Non-pigmented ciliary epithelial cell (primary cell): ENCODE measurements at places on chromosomes 7 and 10.

DNA sequence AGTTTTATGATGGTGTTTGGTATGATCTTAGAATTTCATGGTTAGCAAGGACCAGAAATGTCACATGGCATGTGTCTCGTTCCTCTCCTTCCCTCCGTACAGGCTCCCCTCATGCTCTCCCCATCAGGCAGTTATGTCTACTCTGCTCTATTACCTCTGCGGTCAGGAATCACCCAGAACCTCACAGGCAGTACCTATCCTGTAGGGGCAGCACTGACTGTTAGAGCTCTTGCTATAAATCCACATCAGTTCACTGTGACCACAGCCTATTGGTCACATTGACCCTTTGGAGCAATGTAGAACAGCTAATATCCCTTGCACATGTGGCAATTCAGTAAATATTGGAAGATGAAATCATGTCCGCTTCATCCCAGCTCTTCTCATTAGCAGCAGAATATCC lies 151.8 kb downstream of the WNT2 start:
- DNase-seq, result no peak

DNA sequence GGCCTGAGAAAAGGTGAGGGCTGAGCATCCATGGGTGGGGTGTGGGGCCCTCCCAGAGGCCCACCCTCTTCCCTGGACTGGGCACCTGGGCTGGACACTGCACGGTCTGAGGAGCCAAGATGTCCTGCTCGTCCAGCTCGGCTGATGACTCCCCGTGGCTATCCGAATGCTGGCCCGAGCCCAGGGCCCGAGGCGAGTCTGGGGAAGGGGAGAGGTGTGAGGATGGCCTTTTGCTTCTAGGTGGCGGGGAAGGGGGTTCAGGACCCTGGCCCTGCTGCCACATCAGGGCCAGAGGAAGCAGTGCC lies 7.1 kb downstream of the NACAD start:
- no peak for DNase-seq

GRCh38 chr7:104983076-104983577 lies 30.9 kb upstream of the KMT2E start:
- no peak for DNase-seq

GRCh38 chr10:70738761-70739121 lies 46.4 kb downstream of the TBATA start:
- DNase-seq, result no peak

GRCh38 chr10:32139223-32140073 lies 83.2 kb upstream of the KIF5B start:
- peak; percentile 85 for DNase-seq

GRCh38 chr10:100025576-100025975 lies 15.8 kb upstream of the DNMBP start:
- no peak for DNase-seq

DNA sequence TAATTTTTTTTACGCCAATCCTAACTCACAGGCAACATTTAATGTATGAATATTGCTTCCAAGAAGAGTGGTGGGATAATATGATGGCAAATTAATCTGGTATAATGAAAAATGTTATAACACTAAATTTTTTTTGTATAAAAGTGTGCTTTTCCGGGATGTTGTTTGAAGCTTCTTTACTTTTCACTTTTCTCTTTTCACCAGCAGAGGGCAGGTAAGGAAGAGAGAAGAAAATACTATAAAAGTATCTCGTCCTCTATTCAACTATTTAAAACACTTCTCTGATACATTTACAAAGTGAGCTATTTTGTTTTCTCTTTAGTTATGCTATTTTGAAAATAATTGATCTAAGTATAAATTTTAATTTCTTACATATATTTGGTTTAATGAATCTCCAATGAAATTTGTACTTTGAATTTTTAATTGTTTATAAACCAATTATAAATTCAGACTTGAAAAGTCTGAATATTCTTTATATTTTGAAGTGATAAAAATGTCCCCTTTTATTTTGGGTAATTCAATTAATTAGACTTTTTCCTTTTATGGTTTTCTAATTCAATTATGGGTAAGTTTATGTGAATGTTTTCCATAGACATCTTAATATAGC lies 20.7 kb upstream of the CFTR start:
- DNase-seq, result no peak

GRCh38 chr10:24708081-24708480 lies 15.6 kb downstream of the ARHGAP21 start:
- DNase-seq, result no peak

GRCh38 chr10:4763960-4764428 lies 62.0 kb upstream of the AKR1E2 start:
- DNase-seq, result no peak

GRCh38 chr10:96721207-96721572 lies 876 bp upstream of the PIK3AP1 start:
- DNase-seq, result no peak

- no peak for DNase-seq
Measured at GRCh38 chr10:124478515-124478914, 16.9 kb downstream of the LHPP start.

DNA sequence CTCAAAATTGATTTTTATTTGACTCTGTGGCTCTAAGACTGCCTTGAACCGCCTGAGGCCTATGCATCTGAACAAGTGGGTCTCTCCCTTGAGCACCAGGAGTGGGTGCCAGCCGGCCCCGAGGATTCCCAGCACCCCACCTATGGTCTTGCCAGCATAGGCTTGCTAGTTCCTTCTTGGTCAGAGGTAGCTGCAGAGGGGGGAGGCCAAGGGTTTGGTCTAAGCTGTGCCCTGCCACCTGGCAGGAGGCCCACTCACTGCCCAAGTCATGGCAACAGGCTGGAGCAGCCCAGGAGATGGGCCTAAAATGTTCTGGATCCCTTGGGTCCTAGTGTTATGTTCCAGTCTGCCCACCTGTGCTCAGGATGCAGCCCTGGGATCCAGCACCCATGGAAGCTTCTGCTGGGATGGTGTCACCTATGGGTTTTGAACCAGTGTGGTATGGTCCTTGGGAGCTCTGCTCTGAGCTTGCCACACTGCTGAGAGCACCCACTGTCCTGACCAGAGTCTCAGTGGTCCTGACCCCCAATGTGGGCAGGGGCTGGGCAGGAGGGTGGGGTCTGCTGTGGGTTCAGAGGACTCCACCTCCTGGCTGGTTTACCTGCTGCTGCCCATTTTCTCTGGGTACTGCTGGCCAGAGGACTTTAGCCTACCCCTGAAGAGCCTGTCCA lies 12.6 kb downstream of the YKT6 start:
- DNase-seq, result no peak

DNA sequence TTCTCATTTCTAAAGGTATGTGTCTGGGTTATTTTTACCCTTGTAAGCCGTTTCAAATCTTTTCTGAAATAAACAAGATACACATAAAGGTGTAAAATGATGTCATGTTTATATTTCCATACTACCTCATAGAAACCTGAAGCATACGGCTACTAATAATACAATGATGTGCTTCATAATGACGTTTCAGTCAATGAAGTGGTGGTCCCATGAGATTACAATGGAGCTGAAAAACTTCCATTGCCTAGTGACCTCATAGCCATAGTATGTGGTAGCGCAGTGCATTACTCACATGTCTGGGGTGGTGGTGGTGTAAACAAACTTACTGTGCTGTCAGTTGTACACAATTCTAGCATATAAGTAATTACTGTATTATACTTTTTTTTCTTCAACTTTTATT lies 24.9 kb downstream of the EPDR1 start:
- DNase-seq, result no peak

DNA sequence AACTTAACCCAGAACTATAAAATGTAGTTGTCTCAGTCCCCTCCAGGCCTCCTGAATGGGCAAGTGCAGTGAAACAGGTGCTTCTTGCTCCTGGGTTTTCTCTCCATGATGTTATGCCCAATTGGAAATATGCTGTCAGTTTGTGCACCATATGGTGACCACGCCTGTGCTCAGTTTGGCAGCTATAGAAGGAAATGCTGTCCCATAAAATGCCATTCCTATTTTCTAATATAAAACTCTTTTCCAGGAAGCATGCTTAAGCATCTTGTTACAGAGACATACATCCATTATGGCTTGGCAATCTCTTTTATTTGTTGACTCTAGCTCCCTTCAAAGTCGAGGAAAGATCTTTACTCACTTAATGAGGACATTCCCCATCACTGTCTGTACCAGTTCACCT lies 45.2 kb downstream of the FGFBP3 start:
- DNase-seq, result no peak

GRCh38 chr7:24411226-24411625 lies 127.2 kb downstream of the NPY start:
- no peak for DNase-seq

DNA sequence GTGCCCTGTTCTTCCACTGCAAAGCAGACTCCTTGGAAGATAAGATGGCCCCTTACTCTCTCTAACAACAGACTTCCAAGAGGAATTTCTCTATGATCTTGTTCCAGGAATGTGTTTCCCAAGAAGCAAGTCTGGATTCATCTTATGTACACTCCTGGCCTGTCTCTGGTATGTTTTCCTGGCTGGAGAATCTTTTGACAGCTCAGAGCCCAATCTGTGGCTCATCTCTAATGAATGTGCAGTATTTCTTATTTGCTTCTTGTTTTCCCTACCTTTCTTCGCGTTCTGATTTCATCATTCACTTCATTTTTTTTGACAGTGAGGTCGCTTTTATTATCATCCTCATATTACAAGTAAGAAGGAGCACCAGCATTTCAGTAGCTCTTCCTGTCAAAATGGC lies 53.0 kb upstream of the PITRM1 start:
- peak; percentile 62 for DNase-seq

DNA sequence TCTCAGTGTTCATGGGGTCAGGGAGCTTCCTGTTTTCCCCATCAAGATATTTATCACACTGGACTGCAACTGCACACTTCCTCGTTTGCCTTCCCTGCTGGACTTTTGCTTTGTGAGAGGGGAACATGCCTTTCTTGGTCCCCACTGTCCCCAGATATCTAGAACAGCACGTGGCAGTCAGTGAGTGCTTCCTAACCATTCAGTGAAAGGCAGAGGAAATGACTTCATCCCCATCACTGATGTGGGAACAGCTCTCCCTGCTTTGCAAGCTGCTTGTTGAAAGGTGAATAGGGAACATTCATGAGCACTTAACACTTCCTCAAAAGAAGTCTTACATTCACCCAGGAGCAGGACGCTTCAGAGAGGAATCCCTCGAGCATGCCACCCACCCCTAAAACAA lies 135.4 kb downstream of the MYOF start:
- DNase-seq, result no peak

GRCh38 chr7:121097577-121097976 lies 109.1 kb downstream of the CPED1 start:
- DNase-seq, result no peak

DNA sequence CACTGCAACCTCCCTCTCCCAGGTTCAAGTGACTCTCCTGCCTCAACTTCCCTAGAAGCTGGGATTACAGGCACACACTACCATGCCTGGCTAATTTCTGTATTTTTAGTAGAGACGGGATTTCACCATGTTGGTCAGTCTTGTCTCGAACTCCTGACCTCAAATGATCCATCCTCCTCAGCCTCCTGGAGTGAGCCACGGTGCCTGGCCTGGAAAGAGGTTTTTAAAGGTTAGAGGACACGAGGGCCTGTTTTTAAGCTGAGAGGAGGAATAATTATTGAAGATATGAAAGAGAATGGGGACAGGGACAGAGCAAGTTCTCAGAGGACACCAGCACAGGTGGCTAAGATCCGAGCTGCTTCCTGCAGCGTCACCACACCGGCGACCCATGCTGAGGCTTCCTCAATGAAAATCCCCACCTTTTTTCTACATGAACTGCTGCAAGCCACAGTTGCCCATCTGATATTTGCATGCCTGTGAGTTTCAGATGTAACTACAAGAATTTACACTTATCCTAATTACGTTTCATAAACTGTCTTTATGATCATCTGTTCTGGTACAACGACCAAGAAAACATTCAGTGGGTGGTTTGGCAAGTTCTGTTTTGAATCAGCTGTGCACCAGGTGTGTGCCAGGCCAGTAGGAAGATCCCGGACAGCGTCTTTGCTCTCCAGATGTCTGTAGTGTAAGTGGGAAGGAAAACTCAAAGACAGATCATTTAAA lies 76.0 kb downstream of the HIP1 start:
- DNase-seq, result no peak

DNA sequence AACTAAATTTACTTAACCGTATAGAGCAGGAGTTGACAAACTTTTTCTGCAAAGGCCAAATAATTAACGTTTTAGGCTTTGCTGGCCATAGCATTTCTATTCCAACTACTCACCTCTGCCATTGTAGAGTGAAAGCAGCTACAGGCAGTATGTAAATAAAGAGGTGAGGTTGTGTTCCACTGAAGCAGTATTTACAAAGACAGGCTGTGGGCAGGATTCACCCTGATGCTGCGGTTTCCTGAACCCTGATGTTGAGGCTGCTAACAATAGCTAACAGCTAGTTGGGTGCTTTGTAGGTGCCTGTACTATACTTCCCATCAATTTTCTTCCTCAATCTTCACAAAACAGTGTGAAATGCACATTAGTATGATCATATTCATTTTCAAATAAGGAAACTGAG lies 47.0 kb upstream of the LAMB1 start:
- DNase-seq, result no peak

- DNase-seq, result no peak
Measured at GRCh38 chr10:20778008-20778757, 118.9 kb downstream of the NEBL start.

DNA sequence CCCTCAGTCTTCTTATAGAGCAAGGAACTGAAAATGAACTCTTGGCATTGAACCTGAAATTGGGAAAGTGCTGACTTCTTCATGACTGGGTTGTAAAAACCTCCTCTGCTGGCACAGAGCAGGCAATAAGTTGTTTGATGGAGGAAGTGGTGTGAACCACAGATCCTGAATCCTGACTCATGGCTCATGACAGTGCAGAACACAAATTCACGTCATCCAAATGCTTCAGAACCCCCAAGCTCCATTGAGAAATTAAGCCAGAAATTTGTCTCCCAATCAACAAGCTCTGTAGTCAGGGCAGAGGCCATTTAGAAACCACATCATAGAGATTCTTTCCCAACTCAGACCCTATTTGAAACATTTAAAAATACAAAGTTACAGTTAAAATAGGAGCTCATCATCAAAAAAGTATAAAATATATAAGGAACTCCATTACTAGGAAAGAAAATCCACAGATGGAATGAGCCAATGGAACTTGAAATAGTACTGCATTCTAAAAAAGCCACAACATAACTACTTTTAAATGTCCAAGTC lies 10.3 kb upstream of the STK17A start:
- peak; percentile 100 for DNase-seq

GRCh38 chr7:150989456-150989855 lies 1.4 kb upstream of the NOS3 start:
- no peak for DNase-seq

- no peak for DNase-seq
Measured at GRCh38 chr7:55573234-55573900, 1.1 kb upstream of the VOPP1 start.

- no peak for DNase-seq
Measured at GRCh38 chr10:62044566-62044965, 143.1 kb downstream of the ARID5B start.

GRCh38 chr10:11530806-11531205 lies 80.6 kb downstream of the USP6NL start:
- no peak for DNase-seq

DNA sequence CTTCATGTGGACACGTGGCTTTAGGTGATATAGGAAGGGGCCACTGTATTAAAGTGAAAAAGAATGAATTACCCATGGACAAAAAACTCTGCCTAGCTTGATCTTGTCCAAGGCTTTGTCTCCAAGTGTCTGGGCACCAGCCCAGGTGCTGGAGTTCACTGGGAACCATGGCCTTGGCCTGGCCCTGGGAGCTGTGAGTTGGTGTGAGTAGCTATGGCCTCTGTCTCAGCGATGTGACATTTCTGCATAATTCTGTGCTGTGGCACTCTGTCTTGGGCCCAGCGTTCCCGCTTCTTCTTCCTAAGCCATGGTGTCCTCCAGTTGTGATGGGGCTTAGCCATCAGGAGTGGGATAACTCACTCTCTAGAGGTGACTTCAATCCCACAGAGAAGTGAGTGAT lies 119.0 kb upstream of the PPP2R2D start:
- DNase-seq, result no peak

- no peak for DNase-seq
Measured at GRCh38 chr7:155192961-155193640, 104.6 kb upstream of the INSIG1 start.
